ENCODE measurements at places on chromosomes 7 and 10.

- no peak for DNase-seq
Observed at GRCh38 chr7:78677391-78677790, 776.1 kb downstream of the MAGI2 start.

GRCh38 chr7:80552031-80552694 lies 40.3 kb upstream of the GNAT3 start:
- DNase-seq: peak; percentile 14

GRCh38 chr7:26147030-26147429 lies 5.0 kb upstream of the NFE2L3 start:
- DNase-seq: no peak

DNA sequence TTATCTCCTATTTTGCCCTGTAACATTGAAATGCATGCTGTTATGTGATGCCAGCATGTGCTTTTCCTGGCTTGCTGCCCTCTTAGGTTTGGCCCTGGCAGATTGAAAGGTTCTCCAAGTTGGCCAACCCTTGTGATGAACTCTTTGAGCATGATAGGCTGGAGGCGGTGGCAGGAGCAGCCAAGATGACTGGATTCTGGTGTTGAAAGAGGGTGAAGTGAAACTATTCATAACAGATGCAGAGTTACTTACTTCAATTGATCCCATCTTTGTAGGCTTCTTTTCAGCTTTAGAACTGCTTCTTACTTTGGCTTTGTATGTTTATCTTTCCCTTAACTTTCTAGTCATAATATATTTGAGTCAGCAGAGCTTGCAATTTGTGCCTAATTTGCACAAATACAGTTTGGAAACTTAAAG lies 57.6 kb downstream of the BICC1 start:
- DNase-seq: no peak

- no peak for DNase-seq
Observed at GRCh38 chr7:12091231-12091630, 119.9 kb upstream of the TMEM106B start.

GRCh38 chr10:14606633-14607032 lies 168.1 kb downstream of the FAM107B start:
- no peak for DNase-seq

GRCh38 chr7:66118603-66119002 lies 4.0 kb downstream of the CRCP start:
- DNase-seq: no peak

- DNase-seq: no peak
Observed at GRCh38 chr10:131352765-131353290, 41.3 kb upstream of the TCERG1L start.

GRCh38 chr10:5198386-5198785 lies 1.7 kb downstream of the AKR1C4 start:
- peak; percentile 13 for DNase-seq

DNA sequence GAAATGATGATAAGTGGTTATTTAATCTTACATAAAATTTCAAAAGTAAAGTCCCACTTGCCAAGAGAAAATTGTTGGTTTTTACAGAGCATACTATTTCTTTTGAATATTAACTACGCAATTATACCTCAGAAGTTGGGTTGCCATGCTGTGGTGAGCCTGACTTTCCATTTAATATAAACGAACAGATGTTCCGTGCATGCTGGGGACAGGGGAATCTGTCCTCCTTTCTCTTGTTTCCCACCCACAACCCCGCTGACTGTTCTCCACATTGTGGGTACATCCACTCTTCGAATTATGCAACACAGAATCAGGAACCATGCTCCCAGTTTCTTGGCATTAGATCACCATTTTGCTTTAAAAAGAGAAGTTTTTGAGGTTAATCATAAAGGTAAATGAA lies 29.2 kb upstream of the RTKN2 start:
- DNase-seq: no peak

GRCh38 chr10:44334621-44335184 lies 50.2 kb downstream of the CXCL12 start:
- DNase-seq: peak; percentile 16

GRCh38 chr7:92832534-92833023 lies 3.8 kb downstream of the CDK6 start:
- DNase-seq: no peak

DNA sequence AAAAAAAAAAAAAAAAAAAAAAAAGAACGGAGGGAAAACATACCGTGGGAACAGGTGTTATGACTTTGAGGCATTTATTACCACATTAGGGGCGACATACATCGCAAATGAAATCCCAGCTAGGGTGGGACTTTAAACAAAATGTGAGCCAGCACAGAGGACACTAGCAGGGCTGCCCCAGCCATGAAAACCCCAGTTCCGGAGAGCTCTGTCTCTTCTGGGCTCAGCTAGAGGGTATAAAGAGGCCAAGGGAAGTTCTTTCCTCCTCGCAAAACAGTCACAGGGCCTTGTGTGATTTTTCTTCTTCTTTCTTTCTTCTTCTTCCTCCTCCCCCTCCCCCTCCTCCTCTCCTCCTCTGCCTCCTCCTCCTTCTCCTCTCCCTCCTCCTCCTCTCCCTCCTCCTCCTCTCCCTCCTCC lies 59.9 kb upstream of the ECHDC3 start:
- no peak for DNase-seq

- no peak for DNase-seq
Observed at GRCh38 chr7:46179061-46179610, 258.1 kb upstream of the IGFBP3 start.

- DNase-seq: no peak
Observed at GRCh38 chr10:48210391-48210790, 64.1 kb downstream of the FRMPD2 start.

GRCh38 chr10:103512591-103513379 lies 19.3 kb downstream of the NEURL1 start:
- DNase-seq: no peak

DNA sequence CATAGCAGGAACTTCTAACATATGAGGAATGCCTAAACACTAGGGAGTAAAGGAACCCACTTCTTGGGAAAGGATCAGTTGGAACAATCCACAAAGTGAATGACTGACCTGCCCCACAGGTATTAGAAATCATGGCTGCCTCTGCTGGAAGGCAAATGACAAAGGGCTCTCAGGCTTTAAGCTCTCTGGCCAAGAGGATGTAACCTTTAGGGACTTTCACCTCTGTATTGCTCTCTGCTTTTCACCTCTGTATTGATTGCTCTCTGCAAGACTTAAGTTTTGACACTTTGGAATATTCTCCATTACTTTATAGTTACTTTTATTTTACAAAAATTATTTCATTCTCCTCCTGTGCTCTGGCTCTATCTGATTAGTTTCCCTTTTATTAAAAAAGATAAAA lies 248.0 kb downstream of the LRRTM3 start:
- DNase-seq: no peak

DNA sequence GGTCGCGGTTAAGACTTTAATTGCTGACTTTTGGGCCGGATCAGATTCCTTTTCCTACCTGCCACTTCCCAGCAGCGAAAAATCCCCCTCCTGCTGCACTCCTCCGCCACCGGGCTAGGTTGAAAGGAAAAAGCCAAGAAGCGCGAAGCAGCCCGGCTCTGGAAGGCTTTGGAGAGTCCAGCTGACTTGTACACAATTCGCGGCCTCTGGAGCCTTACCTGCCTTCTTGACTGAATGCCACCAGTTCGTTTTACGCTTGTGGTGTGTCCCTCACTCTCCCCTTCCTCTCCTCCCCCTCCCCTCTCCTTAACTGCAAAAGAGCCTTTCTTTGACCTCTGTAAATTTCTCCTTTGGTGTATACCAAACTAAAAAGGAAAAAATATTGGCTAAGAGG lies 2.7 kb upstream of the FEZF1 start:
- DNase-seq: no peak

- no peak for DNase-seq
Observed at GRCh38 chr10:51667678-51668335, 31.6 kb downstream of the CSTF2T start.

DNA sequence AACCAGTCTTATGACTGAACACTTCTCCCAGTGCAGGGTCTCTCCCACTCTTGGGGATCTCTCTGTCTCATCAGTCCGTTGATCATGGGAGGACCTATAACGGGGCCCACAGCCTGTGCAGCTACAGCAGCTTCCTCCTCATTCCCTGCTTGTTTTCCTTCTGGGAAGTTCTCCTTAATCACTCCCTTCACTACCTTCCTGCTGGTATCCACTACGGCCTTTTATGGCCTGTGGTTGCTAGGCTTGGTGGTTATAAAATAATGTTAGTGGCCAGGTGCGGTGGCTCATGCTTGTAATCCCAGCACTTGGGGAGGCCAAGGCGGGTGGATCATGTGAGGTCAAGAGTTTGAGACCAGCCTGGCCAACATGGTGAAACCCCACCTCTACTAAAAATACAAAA lies 3.5 kb upstream of the ZNF282 start:
- no peak for DNase-seq

- DNase-seq: no peak
Observed at GRCh38 chr7:75906991-75907667, 7.8 kb upstream of the POR start.

GRCh38 chr10:79019441-79020014 lies 49.2 kb upstream of the ZMIZ1 start:
- no peak for DNase-seq

- no peak for DNase-seq
Observed at GRCh38 chr7:99808766-99809165, 19.0 kb upstream of the CYP3A43 start.

DNA sequence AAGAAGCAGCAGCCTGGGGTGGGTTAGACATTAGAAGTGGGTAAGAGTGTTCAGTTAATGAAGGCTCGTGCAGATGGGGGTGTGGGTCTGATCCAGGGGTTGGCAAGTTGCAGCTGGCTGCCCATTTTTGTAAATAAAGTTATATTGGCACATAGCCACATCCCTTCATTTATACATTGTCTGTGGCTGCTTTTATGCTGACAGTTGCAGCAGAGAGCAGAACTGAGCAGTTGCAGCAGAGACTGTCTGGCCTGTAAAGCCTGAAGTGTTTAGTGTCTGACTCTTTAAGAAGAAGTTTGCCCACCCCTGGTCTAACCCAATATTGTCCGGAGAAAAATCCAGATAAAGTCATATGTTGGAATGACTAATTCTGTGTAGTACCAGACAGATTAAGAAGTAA lies 38.1 kb downstream of the GLRX3 start:
- no peak for DNase-seq

- no peak for DNase-seq
Observed at GRCh38 chr7:143042159-143042789, 9.9 kb upstream of the OR6V1 start.

All from HS-5 (cell line).